ENCODE measurements at places on chromosomes 16 and 17.

- no peak for DNase-seq
Measured at GRCh38 chr16:624526-625070, 6.2 kb upstream of the WFIKKN1 start.

GRCh38 chr17:17683710-17684365, 2.6 kb downstream of the RAI1 start:
- DNase-seq: no peak

GRCh38 chr17:67125417-67125816, 81.1 kb downstream of the CACNG1 start:
- no peak for DNase-seq

DNA sequence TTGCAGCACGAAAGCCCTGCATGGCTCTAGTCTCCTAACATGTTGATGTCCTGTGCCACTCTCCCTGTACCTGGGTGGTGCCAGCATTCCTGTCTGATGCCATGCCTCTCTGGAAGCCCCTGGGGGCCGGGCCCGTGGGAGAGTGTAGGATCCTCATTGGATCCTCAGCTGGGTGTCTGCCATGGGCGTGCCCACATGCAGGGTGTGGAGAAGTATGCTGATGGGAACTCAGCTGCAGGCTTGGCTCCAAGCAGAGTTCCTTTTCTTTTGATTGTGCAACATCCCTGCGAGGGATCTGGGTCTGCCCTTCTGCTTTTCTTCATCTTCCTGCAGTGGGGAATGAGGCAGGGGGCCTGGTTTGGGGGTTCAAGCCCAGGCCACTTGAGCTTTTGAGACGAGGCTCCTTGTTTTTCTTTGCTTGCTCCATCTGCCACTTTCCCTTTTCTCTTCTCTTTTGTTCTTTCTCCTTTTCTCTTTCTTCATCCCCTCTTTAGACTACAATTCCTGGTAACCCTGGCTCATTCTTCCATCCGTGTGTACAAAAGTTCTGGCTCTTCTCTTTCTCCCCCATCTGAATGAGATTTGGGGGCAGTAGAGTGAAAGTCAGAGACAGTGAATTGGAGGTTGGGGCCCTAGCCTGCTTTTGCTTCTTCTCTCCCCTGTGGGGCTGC, 32.9 kb downstream of the KSR1 start:
- DNase-seq: no peak

GRCh38 chr17:14366199-14366598, 65.3 kb downstream of the HS3ST3B1 start:
- DNase-seq: no peak

- no peak for DNase-seq
Measured at GRCh38 chr16:75378616-75379015, 54.7 kb downstream of the CFDP1 start.

DNA sequence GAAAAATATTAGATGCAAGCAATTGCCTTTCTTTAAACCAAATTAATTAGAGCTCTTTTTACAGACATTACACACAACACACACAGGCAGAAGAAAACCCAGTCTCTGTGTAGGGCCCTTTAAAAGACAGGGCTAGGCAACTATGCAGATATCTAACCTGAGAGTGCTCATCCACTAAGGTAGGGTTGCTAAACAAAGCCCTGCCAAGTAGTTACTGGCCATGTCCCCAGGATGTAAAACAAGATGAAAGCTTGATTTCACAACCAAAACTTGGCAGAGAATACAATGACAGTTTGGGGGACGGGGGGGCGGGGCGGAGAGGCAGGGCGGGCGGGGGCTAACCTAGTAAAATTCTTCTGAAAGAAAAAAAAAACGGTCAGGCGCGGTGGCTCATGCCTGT, 669.0 kb upstream of the CA10 start:
- no peak for DNase-seq

DNA sequence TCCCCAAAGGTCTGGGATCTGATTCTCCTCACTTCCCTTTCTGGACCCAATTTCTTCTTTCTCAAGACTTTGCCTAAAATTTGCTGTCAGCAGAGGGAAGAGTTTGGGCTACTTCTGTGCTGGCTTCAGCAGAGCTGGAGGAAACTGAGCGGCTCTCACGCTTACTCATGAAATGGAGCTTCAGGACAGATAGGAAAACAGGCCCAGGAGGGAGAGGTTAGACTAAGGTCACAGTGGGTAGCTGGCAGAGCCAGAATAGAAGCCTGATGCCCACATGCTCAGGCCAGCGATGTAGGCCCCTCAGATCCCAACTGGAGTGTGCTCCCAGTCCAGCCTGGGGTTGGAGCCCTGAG, 593 bp downstream of the SLC38A7 start:
- no peak for DNase-seq

- DNase-seq: no peak
Measured at GRCh38 chr16:87178977-87179376, 138.2 kb downstream of the C16orf95 start.

DNA sequence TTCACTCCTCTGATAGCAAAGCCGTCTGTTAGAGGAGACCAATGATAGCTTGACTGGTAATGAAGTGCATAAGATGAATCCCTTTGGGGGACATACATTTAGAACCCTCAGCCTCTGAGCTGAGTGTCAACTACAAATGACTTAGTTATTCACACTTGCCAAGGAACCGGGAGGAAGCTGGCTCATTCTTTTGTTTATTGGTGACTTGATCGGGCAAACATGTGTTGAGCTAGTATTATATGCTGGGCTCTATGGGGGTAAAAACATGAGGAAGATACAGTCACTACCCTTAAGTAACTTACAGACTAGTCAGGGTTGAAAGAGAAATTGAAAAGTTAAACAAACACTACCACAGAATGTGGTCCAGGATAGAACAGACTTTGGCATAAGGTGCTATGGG, 3.0 kb downstream of the CCL16 start:
- no peak for DNase-seq

DNA sequence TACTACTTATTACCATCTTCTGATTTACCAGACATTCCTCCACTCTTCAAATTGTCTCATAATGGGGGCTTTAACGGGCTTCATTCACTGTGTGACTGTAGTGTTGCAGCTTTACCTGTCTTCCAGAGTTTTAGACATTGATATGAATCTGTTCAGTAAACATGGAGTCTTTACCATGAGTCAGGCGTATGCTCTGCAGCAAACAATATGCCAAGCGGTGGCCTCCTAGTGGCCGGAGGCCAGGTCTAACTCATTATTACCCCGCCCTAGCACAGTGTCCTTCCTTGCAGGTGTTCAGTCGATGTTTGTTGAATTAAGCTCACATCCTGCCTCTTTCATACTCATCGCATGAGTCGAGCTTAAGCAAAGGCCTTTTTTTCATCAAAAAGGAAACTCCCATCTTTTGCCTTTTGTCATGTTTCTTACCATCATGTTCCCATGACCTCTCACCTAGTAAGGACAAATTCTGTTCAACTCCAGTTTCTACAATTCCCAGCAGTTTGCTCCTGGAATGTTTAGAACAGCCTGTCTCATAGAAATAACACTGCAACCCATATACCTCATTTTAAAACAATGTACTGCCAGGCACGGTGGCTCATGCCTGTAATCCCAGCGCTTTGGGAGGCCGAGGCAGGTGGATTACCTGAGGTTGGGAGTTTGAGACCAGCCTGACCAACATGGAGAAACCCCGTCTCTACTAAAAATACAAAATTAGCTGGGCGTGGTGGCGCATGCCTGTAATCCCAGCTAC, 39.4 kb downstream of the TUBD1 start:
- DNase-seq: no peak

DNA sequence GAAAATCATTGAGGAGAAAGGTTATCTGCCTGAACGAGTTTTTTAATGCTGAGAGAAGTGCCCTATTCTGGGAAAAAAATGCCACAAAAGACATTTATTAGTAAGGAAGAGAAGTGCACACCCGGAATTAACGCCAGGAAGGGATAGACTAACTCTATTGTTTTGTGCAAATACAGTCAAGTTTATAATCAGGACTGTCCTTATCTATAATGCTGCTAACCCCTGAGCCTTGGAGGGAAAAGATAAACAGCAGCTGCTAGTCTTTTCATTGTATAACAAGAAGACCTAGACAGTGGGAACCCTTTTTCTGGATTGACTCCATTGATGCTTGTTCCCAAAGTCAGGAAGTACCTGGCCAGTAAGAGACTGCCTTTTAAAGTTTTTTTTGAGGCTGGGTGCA, 26.5 kb downstream of the BCAS3 start:
- DNase-seq: no peak

DNA sequence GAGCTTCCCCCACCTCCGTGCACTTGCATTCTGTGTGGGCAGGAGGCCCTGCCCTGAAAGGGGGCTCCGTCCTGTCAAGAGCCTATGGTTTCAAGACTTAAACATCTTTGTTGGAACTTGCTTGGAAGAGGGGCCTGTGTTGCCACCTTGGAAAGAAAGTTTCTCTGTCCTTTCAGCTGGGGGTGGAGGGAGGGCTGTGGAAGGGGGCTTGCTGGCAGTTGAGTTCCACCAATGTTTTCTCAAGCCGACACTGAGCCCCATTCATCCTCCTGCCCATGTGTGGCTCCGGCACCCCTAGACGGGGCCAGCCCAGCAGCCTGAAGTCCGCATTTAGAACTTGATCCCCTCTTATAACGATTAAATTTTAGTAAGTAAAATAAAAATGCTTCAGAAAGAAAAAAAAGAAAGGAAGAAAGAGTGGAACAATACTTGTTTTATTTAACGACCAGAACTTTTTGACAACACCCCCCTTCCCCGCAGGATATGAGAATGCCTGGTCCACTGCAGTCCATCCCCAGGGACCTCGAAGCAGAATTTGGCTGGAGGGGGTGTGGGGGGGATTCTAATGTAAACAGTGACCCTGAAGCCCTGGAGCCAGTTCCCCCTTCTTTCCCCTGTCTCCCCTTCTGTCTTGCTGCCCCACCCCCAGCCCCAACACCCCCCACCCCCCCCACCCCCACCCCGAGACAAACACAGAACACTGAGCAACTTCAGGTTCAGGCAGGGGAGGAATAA, 26.9 kb upstream of the CLEC18A start:
- no peak for DNase-seq

- DNase-seq: no peak
Measured at GRCh38 chr17:34474706-34475105, 104.7 kb upstream of the TMEM132E start.

DNA sequence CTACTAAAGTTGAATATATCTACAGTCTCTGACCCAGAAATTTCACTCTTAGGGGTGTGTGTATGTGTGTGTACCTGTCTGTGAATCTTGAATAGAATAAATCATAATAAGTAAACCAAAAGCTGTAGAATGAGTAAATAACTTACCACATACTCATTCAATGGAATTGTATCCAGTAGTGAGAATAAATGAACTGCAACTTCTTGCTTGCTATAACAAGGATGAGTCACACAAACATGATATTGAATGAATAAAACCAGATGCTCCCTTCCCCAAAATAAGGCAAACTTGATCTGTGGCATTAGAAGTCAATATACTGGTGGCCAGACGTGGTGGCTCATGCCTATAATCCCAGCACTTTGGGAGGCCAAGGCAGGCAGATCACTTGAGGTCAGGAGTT, 259.8 kb upstream of the MON1B start:
- no peak for DNase-seq

DNA sequence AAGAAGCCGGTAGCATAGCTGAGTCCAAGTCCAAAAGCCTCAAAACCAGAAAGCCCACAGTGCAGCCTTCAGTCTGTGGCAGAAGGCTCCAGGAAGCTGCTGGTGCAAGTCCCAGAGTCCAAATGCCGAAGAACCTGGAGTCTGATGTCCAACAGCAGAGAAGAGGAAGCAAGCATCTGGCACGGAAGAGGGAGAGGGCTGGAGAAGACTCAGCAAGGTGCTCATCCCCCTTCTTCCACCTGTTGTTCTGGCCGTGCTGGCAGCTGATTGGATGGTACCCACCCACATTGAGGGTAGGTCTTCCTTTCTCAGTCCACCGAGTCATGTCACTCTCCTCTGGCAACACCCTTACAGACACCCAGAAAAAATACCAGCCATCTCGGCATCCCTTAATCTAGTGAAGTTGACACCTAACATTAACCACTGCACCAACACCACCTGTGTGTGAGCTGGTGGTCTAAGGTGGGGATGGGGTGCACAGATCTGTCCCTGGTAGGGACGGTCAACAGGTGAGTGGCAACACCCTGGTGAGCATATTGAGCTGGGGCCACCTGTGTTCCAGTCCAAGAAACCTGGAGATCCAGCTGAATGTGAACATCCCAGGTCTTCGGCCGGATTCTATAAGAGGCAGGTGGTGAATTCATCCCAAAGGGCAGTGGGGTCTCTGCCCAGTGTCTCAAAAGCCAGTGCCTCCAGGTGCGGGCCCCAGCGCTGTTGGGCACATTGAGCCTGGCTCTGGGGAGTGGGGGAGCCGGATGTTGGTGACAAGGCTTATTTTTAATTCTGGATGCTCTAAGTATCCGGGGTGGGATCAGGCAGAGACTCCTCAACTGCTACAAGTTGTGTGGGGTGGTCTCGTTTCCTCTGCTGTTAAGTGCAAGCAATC, 9.8 kb downstream of the MIEF2 start:
- DNase-seq: no peak

DNA sequence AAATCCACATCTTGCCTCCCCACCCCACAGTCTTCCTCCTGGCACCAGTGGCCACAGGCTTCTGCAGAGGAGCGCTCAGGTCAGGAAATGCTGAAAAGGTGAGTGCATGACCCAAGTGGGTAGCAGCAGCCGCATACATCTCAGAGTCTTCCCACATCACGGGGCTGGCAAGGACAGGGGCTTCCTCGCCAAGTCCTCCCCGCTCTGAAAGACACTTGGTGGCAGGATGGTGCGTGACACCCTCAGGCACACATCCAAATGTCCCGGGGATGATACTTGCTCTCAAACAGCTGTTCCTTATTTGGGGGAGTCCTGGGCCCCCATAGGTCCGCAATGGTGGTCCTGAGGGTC, 8.8 kb upstream of the SLC16A5 start:
- DNase-seq: no peak

DNA sequence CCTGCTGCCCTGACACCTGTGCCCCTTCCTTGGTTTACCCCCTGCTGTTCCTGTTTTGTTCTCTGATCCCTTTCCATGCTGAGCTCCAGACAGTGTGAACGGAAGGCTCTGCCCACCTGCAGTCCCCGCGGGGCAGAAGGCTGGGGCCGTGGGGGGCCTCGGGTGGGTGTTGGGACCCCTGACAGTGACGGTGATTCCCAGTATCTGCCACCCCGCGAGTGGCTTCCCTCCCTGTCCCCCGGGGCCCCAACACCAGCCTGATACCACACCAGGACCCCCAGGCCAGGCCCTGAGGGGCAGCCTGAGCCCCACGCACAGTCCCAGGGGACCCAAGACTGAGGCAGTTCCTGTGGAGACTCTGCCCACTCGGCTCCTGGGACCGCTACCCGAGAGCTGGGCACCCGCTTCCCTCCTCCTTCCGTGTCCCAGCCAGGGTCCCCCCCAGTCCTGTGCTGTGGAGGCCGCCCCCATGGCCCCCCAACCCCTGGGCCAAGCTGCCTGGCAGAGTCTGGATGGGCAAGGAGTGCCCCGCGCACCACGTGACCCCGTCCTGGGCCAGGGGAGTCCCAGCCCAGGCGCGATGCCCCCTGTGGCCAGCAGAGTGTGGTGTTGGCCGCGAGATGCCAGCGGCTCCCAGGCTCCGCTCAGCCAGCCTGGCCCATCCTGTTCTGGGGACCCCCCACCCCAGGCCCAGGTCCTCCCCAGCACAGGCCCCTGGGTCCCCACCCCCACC, 10.0 kb upstream of the C1QTNF8 start:
- DNase-seq: no peak
